ENCODE measurements at places on chromosomes 1 and 21.

GRCh38 chr1:1332031-1332755 lies 1.1 kb downstream of the TAS1R3 start:
- DNase-seq = no peak

- no peak for DNase-seq
These were observed 554.1 kb downstream of the MATN1 start for GRCh38 chr1:30169269-30169668.

- no peak for DNase-seq
These were observed 124.5 kb upstream of the ERG start for GRCh38 chr21:38622827-38623209.

DNA sequence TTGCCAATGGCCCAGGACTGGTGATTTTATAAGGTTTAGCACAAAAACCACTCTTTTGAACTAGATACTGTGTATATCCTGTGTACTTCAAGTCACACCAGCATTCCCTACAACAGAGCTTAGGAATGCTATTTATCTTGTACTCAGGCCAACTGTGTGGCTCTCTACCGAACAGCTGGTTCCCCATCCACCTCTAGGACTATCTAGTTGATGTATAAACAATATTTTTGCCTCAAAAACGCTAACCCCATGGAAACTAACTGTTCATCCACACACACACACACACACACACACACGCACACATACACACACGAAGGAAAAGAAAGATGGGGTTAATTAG lies 28.7 kb upstream of the SLC45A3 start:
- no peak for DNase-seq

DNA sequence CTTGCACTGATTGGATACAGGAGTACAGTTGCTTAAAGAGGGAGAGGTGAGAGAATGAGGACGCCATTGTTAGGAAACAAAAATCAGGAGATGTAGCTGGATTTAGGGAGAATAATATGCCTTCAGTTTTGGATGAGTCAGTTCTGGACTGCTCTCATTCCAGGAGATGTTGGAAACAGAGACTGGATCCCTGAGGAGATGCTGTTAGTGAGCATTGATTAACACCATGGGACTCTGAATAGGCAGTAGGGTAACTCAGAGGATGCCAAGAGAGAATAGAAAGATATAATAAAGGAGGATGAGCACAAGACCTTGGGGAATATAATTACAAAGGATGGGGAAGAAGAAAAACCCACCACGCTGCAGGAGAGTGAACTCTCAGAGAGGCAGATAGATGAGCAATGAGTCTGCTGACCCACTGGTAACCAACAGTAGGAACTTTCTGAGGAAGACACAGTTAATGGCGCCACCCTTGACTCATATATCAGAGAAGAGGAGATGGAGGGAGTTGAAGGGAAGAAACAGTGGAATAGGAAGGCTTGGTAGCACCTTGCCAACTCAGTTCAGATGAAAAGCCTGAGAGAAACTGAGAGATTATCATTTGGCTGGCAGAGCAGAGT lies 10.5 kb downstream of the KCNJ15 start:
- no peak for DNase-seq

GRCh38 chr1:85001742-85002141 lies 4.8 kb upstream of the MCOLN2 start:
- no peak for DNase-seq

DNA sequence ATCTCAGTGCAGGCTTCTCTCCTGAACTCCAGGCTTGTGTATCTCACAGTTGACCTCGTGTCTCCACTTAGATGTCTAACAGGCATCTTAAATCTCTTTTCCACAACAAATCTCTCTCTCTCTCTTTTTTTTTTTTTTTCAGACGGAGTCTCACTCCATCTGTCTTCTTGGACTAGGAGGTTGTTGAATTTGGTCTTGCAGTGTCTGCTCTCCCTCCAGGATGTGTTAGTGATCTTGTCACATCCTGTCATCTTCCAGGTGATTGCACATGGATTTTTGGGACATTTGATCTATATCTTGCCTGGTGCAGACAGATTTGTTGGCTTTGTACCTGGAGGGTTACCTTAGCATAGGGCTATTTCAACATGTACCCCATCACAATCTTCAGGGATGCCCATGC lies 26.5 kb upstream of the KCNA10 start:
- no peak for DNase-seq

DNA sequence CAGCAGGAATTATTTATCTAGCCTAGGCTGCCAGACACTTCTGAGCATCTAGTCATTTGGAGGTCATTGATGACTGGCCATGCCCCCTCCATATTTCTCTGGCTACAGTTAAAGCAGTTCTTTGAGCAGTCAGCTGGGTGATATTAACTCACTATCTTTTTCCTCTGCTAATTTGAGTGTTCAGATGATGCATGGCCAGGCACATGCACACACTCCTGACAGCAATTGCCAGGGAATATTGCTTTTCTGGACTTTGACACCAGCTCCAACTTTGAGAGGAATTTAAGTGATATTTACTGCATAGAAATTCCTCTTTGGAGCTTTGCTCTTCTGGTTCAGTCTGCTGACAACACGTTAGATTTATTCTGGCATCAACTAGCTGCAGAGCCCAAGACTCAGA lies 52.6 kb downstream of the CD247 start:
- no peak for DNase-seq

- peak; percentile 22 for DNase-seq
These were observed 485.3 kb upstream of the PTBP2 start for GRCh38 chr1:96236156-96236739.

DNA sequence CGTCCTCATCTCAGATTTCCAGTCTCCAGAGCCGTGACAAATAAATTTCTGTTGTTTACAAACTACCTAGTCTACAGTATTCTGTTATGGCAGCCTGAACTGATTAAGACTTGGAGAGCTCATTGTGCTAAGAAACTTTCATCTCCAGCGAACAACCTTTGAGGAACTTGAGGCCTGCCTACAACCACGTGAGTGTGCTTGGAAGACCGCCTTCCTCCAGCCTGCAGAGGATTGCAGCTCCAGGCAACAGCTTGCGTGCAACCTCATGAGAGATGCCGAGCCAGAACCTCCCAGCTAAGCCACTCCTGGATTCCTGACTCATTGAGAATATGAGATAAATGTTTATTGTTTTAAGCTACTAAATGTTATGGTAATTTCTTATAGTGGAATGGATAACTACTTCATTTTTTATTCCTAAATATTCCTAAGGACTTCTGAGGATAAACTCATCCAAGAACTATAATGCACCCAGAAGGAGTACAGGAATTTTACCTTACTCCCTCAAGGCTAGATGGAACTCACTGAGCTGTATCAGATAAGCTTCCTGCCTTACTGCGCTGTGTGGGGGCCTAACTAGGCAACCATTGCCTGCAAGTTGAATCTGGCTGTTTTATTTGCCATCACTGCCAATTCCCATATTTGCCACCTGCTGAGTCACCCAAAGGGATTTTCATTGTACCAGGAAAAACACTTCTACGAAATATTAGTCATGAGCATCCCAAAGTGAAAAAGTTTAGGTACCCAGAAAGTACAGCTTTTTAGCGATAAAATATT lies 17.6 kb downstream of the FAM177B start:
- DNase-seq = no peak

DNA sequence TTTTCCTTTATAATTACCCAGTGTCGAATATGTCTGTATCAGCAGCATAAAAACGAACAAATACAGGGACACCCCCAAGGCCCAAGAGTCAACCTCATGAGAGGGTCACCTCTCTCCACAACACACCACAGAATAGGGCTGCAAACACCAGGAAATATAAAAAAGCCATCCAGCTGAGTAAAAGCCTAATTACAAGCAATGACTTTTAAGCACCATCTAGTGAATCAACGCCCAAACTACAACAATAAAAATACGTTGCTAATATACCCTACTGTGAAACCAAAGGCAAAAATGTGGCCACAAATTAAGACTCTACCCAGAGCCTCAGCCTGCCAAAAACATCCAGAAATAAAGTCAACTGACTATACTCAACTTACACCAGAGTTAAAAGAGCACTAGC lies 817.9 kb upstream of the NEGR1 start:
- DNase-seq = no peak

GRCh38 chr1:17191990-17192242 lies 13.0 kb upstream of the PADI1 start:
- no peak for DNase-seq

DNA sequence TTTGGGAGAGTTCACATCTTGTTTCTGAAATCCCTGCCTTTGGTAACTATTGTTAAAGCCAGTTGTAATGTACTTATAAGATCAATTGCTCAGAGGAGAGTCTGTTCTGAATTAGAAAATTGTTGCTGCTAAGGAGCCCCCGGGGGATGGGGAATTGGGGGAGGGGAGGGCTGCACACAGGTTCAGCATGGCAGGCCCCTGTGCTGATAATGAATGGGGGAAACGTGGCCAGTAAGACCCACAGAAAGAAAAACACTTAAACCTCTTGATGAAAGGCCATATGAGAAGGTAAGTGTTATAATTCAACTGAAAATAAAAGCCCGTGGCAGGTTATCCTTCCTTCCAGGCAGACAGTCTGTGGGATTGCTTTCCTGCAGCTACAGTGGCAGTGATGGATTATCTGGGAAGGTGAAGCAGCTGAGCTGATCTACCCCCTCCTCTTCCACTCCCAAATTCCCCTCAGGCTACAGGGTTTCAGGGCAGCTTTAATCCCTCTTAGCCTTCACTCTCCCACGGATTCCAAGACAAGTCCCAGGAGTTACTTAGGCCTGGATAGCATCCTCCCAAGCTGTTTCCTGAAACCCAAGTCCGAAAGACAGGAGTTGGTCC lies 398.8 kb downstream of the TBX15 start:
- DNase-seq = no peak

GRCh38 chr21:18711662-18712061 lies 308.1 kb upstream of the TMPRSS15 start:
- no peak for DNase-seq

DNA sequence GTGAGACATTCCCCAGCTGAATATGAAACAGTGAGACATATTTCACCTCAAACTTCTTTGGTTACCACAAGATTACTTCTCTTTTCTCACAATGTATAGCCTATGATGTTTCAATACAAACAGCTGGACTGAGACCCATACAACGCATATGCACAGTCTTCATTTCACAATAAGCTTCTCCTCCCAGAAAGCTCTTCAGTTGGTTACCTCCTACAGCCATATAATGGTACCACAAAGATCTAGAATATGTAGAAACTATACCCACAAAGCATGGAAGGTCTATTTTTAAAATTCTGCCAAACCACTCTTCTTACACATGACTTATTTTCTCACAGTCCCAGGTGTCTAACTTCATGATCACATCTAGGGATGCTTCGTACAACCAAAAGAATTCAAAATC lies 70.8 kb downstream of the JAK1 start:
- DNase-seq = no peak

DNA sequence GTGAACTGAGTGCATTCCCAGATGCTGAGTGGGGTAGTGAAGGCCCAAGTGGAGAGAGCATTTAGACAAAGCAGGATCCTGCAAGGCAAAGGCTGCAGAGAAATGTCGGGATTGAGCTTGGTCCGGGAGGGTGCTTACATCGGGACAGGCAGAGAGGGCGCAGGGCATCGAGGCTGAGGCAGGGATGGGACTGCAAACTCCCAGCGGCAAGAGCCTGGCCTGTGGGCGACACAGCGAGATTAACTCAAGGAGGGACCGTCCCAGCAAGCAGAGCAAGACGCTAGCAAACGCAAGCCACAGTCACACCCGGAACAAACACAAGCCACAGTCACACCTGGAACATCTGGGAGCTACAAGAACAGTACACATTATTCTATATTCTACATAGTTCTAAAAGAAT lies 537.5 kb downstream of the KIF26B start:
- DNase-seq = no peak

DNA sequence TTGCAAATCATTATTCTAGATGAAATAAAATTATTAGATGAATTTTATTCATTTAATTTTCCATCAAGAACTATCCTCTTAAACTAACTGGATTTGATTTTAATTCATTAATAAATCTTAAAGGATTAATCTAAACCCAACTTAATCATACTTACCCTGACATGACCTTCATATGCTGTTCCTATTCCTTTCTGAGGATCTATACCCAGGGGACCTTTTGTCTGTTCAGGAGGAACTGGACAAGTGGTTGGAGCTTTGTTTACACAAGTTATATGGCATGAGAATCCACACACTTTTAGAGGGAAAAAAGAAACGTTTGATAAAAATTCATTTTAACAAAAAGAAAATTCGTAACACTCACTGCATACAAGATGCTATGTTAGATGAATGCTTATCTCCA lies 95.2 kb downstream of the COQ8A start:
- DNase-seq = no peak

GRCh38 chr1:234592240-234592639 lies 17.7 kb downstream of the IRF2BP2 start:
- no peak for DNase-seq

- no peak for DNase-seq
These were observed 78.0 kb downstream of the RGS13 start for GRCh38 chr1:192713921-192714320.

GRCh38 chr1:61215676-61216289 lies 133.4 kb downstream of the NFIA start:
- no peak for DNase-seq

GRCh38 chr1:214219902-214220301 lies 61.1 kb upstream of the SMYD2 start:
- DNase-seq = no peak

DNA sequence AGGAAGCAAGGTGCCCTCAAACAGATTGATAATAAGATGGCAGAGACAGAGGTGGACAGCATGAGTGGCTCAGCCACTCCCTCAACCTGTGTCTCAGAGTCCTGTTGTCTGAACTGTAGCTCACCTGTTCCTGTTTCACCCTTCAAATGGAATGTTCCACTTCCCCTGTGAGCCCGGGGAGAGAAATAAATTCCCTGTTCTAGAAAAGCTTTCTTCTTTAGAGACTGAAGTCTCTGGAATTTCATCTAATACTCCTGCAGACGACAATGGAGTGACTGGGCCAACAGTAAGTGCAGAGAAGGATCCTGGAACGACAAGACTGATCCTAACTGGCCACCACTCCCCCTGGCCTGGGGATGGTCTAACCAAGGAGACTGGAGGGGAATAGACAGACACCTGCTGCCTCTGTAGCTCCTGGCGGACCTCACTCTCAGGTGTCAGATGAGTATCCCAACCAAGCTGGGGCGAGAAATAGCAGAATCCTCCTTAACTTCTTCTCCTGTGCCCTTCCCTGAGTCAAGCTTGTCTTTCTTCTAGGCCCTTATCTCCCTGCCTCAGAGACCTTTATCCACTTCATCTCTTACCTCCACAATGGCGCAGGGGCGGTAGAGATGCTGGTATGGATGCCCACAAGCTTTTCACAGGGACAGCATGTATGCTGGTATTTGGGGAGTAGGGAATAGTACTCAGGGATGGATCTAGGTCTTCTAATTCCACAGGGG lies 45.4 kb downstream of the PLEKHA6 start:
- no peak for DNase-seq

GRCh38 chr1:2926447-2927055 lies 94.7 kb upstream of the ACTRT2 start:
- no peak for DNase-seq
